ENCODE measurements at places on chromosomes 7 and 10. TPM values are rescaled to one million over a fixed set of nuclear protein-coding genes. Genes with fewer than 3 reads are reported as not detected.

The TMEM225B gene
- 0.96 TPM for total RNA-seq

- DNase-seq, result no peak
Measured at GRCh38 chr10:102994531-102995295, 76.6 kb downstream of the CNNM2 start.

- no peak for DNase-seq
Measured at GRCh38 chr10:71343392-71343773, 24.3 kb downstream of the SLC29A3 start.

DNA sequence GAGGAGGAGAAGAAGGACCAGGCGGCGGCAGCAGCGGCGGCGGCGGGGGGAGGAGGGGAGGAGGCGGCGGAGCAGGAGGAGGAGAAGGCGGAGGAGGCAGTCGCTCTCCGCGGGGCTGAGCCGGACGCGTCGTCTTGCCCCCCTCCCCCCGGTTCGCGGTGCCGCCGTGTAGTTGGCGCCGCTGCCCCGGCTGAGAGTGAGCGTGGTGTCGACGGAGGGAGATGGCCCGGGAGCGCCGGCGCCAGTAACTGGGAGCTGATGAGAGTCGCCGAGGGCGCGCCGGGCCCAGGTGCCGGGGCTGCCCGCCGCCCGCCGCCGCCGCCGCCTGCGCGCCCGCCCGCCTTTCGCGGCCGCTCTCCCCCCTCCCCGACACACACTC lies 257 bp downstream of the WAC start:
- no peak for DNase-seq

DNA sequence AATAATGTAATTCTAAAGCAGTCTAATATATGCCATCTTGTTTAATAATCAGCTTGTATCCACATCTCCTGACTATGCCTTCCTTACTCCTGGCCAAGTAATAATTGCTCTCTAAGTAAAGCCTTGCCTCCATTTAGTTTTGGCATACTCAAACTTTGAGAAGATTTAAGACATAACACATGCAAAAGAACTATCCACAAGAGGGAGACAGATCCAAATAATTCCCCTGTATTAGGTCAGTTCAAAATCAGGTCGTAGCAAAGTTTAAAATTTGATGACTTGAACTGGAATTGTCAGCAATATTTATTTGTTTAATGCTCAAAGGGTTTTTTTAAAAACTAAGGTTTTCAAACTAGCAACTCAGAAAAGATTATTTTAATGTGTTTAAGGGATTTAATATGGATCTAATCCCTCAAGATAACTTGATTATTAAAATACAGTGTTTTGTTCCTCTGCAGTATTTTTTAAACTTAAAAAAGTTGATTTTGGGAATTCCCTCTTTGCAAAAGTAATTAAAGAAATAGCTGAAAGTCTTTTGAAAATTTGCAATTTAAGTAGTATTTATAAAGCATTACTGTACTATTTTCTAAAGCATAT lies 95.3 kb downstream of the HDAC9 start:
- DNase-seq, result peak; percentile 57

GRCh38 chr7:150748376-150748775 lies 11.2 kb downstream of the GIMAP5 start:
- no peak for DNase-seq

- DNase-seq, result peak; percentile 8
Measured at GRCh38 chr7:50588937-50589336, 23.7 kb upstream of the DDC start.

- no peak for DNase-seq
Measured at GRCh38 chr7:130669085-130669700, 645 bp upstream of the COPG2 start.

The HTRA1 gene
- total RNA-seq, result 157 TPM

The CYP2C18 gene
- not detected for total RNA-seq

DNA sequence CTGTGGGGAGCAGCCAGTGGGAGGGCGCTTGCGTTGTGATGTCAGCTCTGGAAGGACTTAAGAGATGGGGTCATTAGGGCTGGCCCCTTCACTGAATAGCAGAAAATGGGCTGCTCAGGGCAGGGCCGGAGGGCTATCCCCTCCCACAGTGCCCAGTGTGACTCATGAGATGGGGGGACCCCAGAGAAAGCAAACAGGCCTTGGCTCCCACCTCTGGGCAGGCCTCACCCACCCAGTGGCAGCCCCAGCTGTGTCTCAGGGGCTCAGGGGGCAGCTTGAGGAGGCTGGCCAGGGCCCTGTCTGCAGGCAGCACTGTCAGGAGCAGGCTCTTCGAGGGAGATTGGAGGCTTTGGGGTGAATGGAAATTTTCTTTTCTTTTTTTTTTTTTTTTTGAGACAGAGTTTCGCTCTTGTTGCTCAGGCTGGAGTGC lies 168.3 kb downstream of the SLIT1 start:
- no peak for DNase-seq

DNA sequence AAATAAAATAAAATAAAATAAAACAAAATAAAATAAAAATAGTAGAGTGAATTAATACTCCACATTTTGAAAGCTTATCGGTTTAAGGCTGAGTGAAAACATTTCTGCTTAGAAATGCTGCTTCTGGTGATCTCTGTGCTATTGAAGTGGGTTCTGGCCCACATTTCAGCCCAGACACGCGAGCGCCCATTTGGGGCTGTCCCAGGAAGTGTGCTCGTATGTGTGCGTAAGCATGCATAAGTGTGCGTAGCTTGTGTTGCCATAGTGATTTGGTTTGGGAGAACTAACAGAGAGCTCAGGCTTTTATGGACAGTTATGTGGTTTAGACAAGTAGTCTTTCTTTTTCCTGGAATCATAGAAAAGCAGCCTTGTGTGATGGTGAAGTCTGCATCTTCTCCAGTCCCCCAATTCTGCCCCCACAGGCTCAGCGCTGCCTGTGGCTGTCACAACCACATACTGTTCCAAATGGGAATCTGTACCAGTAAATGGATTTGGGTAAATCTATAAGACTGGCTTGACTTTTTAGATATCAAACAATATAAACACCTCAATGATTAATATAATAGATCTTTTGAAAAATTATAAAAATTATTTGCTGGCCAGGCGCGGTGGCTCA lies 29.8 kb upstream of the PURB start:
- DNase-seq, result no peak

- peak; percentile 67 for DNase-seq
Measured at GRCh38 chr10:77004917-77005564, 632.6 kb downstream of the KCNMA1 start.

DNA sequence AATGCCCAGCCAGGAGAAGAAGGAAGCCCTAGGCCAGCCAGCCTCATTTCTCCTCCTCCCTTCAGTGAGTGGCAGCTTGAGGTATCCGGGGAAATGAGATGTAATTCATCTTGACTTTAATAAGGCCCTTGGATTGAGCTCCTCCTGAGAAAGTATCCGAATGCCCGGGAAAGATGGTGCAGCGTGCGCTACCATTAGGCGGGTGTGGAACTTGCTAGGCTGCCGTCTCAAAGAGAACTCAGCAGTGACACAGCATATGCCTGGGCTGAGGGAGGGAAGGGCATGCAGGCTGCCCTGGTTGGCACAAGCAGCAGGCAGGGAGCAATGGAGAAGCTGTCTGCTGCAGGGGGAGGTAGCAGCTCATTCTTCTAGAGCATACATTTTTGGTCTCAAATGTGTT lies 659.8 kb upstream of the FOXK1 start:
- no peak for DNase-seq

The ITPRID1 gene
- not detected for total RNA-seq

The ASB4 gene
- not detected for total RNA-seq

- DNase-seq, result peak; percentile 75
Measured at GRCh38 chr10:44932517-44933450, 21.6 kb downstream of the TMEM72 start.

- peak; percentile 35 for DNase-seq
Measured at GRCh38 chr7:28178599-28178998, 2.0 kb downstream of the JAZF1 start.

The MYOZ1 gene
- total RNA-seq, result not detected

- no peak for DNase-seq
Measured at GRCh38 chr10:66222462-66223046, 703.3 kb upstream of the LRRTM3 start.

GRCh38 chr10:69057951-69058297 lies 30.0 kb upstream of the SRGN start:
- DNase-seq, result no peak

DNA sequence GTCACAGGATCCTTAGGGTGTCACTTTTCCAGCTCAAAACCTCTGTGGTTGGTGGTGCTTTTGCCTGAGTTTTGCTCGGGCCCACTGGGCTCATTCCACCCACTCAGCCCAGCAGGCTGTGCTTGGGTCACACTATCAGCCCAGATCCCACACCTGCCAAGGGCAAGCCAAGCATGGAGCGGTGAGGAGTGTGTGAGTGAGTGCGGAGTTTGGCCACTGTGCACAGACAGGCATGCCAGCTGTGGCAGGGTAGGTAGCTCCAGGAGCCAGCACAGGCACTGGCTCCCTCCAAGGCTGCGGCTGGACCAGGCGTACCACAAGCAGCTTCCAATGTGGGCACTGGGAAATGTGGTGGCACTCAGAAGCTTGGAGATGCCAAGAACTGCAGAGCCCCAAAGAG lies 43.9 kb upstream of the TECTB start:
- no peak for DNase-seq

- DNase-seq, result no peak
Measured at GRCh38 chr7:73599151-73599882, 20.9 kb upstream of the TBL2 start.

The ZNF117 gene
- 4.8 TPM for total RNA-seq

DNA sequence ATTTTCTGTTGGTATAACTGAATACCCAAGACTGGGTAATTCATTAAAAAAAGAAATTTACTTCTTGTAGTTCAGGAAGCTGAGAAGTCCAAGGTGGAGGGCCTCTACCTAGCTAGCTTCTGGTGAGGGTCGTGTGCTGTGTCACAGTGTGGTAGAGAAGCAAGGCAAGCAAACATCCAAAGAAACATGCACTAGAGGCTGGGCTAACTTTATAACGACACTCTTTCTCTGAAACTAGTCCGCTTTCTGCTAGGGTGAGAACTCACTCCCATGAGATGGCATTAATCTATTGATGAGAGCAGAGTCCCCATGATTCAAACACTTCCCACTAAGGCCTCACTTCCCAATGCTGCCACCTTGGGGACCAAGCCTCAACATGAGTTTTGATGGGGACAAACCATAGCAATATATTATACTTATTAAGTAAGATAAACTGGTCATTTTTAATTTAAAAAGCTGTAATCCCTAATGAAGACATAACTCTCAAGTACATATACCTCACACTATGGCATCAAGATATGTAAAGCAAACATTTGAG lies 50.8 kb downstream of the PHYHIPL start:
- DNase-seq, result peak; percentile 9

GRCh38 chr10:22626784-22627183 lies 87.6 kb downstream of the PIP4K2A start:
- DNase-seq, result no peak

DNA sequence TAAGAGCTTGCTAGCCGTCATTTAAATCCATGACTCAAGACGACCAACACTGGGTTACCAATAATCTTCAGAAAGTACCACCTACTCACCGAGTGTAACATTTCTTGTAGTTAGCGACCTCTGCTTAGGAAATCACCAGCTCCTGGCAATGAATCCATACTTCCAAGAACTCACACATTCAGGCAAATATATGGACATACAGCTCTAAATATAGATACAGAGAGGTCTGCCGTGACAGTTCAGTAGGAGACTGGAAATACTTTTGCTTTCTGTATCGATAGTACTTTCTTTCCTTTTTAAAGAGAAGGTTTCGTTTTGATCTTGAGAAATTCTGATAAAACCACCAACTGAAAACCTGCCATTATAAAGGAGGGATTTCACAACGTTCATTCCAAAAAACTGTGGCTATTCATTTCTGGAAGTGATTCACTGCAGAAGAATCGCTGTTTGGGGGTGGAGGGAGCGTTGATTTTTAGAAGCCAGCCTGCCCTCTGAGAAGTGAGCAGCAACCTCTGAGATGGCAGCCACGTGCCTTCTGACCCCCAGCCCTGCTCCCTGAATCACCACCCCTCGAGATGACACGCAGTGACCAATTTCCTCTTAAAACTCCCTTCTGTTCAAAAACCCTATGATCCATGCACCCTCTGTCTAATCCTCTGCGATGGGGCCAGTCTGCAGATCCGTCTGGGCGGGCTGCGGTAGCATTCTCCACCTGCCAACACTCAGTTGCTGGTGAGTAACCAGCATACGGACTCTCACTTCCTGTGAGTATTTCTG lies 179.0 kb upstream of the KLF14 start:
- peak; percentile 95 for DNase-seq

GRCh38 chr7:90618876-90619275 lies 22.8 kb downstream of the CDK14 start:
- no peak for DNase-seq

- peak; percentile 62 for DNase-seq
Measured at GRCh38 chr7:133633055-133633454, 380.2 kb downstream of the EXOC4 start.

DNA sequence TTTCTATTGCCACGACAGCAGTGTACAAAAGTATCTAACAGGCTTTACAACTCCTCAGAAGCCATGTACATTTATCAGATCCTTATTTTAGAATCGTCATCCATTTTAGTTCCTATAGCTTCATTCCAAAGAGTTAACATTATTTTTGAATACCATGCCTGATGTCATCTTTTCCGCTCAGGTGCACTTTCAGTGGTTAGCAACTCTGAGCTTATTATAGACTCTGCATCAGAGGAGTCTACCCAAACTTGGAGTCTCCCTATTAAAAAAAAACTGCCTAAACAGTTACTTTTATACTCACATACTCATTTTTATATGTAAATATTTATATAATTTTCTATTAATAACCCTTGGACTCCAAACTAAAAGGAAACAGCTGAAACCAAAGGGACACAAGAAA lies 31.6 kb upstream of the PRSS37 start:
- DNase-seq, result no peak

- peak; percentile 69 for DNase-seq
Measured at GRCh38 chr7:130982160-130982638, 248.2 kb upstream of the KLF14 start.

The EGFR gene
- 371 TPM for total RNA-seq

DNA sequence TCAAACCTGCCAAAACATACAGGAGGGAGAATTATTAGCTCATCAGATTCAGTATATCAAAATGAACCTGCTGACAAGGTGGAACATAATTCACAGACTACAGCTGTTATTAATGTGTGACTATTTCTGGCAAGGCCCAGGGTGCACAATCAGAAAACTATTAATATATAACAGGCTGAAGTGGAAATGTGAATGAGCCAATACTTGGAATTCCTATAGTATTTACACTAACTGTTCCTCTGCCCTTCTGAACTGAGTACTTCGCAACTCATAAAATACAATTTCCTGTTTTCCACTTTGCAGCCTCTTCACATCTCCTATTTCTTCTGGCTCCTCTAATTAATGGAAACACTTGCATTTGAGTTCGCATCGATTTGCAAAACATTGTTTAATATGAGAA lies 330.8 kb downstream of the DPP6 start:
- no peak for DNase-seq

The SLC26A5 gene
- total RNA-seq, result not detected

GRCh38 chr10:114337510-114338462 lies 66.5 kb downstream of the AFAP1L2 start:
- DNase-seq, result no peak
